ENCODE measurements at places on chromosomes 2 and 18. TPM values are rescaled to one million over a fixed set of nuclear protein-coding genes. Genes with fewer than 3 reads are reported as not detected.

DNA sequence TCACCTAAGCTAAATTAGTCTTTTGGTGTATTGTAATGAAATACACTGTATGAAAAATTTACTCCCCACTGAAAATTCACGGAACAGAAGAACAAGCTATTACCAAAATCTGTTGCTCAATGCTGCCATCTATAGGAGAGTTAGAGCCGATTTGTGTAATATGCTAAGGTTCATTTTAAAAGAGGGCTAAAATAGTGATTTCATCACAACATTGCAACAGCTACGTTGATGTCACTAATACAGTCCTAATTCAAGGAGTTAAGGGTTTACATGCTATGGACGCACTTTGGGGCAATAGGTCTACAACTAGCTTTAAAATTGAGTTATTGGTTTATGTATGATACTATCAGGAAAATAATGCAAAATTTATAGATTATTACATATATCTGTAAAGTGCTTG lies 3.0 kb upstream of the IRS1 start:
- H3K4me1 ChIP-seq, result peaks cover 25% of the 10 kb centered on the region
- peaks cover 28% of the 10 kb centered on the region for H3K27me3 ChIP-seq
- H3K4me3 ChIP-seq, result no peak overlapping the region
- H3K36me3 ChIP-seq, result no peaks in the 10 kb centered on the region
- no peak overlapping the region for H3K27ac ChIP-seq

DNA sequence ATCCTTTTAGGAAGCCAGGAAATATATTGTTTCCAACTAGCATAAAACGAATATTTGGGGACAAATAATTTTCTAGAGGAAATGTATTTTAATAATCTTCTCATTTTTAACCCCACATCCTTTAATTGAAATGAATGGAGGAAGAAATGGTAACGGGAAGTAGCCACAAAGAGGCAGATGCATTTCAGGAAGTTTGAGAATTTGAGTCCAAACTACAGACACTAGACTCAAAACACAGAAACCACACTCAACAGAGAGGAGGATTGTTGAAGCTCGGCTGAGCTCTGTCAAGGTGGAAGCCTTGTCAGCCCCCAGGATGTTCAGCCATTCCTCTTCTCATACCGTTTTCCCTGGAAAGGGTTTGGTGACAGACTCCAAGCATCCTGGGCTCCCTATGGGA lies 288.5 kb downstream of the NAPG start:
- H3K27ac ChIP-seq, result no peak overlapping the region
- H3K4me1 ChIP-seq, result no peaks in the 10 kb centered on the region
- DNase-seq, result no peak
- no peak overlapping the region for H3K4me3 ChIP-seq
- peaks cover 5% of the 10 kb centered on the region for H3K27me3 ChIP-seq
- H3K36me3 ChIP-seq, result no peaks in the 10 kb centered on the region

DNA sequence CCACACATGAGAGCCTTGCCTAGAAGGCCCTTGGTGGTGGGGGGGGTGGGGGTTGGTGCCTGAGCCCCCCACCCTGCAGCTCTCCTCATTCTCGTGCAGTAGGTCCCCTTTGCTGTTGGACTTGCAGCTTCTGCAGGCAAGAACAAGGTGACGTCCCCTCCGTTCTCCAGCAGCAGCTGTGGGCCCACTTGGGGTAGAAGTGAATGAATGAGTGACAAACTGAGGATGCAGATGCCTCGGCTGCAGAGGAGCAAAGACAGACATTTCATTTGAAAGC lies 88.6 kb upstream of the CTDP1 start:
- no peak overlapping the region for H3K27ac ChIP-seq
- peaks cover 1% of the 10 kb centered on the region for H3K36me3 ChIP-seq
- DNase-seq, result no peak

DNA sequence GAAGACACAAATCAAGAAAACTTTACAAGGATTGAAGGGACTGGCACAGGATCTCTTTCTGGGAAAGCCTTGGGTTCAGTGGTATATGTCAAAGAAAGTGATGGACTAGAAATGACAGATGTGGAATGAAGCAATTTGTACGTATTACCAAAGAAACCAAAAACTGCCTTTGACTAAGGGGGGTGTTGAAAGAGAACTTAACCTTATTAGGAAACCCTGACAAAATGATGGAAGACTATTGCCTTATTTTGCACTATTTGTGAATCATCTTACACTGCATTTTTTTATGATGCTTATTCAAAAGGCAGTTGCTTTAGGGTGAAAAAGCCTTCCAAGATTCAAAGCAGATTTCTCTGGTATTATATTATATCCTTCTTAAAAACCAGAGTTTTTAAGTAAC lies 4.0 kb downstream of the TSGA10 start:
- no peak overlapping the region for H3K4me3 ChIP-seq
- H3K27me3 ChIP-seq, result no peaks in the 10 kb centered on the region
- DNase-seq, result no peak

Gene SLC9A2
- 0.19 TPM for total RNA-seq

Data from activated T-cell treated with anti-CD3 and anti-CD28 coated beads, Interleukin-2, amount 50 U/mL, for 72 hours (primary cell).